ENCODE measurements at places on chromosomes 11 and 22.

DNA sequence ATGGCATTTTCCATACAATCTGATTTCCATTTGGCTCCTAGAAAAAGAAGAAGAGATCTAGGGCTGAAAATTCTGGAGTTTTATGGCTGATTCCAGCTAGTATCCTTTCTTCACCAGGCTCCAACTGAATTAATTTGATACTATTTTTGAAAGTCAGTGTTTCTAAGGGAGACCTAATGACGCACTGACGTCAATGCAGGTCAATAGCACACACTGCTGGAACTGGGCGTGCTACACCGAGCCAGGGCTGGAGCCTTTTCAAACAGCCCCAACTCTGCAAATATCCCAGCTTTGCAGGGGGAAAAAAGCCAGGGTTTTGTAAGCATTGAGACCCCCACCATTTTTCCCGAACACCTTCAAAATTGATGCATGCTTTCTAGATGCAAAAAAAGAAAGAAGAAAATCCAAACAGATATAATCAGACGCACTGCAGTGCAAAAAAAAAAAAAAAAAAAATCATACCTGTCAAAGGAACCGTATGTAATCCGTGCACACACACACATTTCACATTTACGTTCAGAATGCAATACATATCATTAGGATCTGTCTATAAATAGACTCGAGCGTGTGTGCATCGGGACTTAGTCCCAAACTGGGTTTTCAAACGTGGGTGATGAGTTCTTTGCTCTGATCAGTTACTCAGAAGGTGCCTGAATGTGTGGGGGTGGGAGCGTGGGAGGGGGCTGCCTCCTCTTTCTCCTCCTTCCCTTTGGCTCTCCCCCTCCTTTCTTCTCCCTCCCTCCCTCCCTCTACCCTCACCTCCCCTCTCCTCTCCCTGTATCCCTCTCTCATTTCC, 124.5 kb upstream of the HSD17B12 start:
- no peak for DNase-seq

GRCh38 chr11:99683933-99684332, 663.2 kb downstream of the CNTN5 start:
- DNase-seq, result no peak

- no peak for DNase-seq
Measured at GRCh38 chr22:35952576-35952975, 76.0 kb downstream of the RBFOX2 start.

- DNase-seq, result no peak
Measured at GRCh38 chr11:122173587-122173986, 57.6 kb upstream of the BLID start.

- DNase-seq, result no peak
Measured at GRCh38 chr22:24442352-24442744, 14.9 kb downstream of the ADORA2A start.

DNA sequence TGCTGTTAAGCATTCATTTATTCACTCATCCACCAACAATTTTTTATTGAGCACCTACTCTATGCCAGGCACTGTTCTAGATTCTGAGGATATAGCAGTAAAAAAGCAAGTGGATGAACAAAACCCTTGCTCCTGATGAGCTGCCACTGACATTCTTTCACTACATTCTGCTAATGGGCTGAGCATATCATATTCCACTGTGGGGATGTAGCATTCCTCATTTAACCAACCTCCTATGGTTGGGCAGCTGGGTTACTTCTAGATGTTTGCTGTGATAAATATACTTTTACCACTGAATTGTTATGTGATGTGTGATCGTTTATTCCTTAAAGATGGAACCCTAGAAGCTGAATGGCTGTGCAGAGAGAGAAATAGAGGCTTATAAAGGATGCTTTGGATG, 176.9 kb downstream of the MN1 start:
- DNase-seq, result no peak

DNA sequence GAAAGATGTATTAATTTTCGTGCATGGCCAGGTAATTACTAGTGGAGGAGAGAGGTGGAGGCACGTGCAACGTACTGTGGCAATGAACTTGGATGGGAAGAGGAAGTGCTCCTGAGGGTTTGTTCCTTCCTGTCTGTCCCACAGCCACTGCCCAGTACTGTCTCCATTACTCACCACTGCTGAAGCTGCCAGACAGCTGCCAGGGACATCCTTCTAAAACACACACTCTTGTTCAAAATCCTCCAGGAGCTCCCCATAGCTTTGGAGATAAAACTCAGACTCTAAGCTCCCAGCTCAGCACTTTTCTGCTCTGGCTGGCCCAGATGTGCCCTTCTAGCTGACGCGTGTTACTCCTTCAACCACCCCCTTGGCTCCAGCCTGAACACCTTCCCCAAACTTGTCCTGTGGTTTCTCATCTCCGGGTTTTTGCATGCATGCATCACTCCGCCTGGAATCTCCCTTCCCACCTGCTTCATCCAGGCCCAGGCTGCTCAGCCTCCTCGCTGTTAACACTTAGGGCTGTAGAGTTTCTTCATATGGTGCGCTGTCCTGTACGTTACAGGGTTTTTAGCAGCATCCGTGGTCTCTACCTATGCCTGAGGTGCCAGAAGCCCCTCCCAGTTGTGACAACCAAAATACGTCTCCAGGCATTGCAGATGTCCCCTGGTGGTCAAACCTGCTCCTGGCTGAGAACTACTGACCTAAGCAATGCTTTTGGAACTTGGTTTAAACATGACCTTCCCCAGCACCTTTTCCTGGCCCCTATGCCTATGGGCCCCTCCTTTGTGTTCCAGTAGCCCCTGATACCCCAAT, 69.5 kb downstream of the C11orf91 start:
- DNase-seq, result no peak

- no peak for DNase-seq
Measured at GRCh38 chr22:46090631-46091201, 59.6 kb upstream of the PPARA start.

- DNase-seq, result no peak
Measured at GRCh38 chr11:70200212-70200844, 2.8 kb upstream of the FADD start.

DNA sequence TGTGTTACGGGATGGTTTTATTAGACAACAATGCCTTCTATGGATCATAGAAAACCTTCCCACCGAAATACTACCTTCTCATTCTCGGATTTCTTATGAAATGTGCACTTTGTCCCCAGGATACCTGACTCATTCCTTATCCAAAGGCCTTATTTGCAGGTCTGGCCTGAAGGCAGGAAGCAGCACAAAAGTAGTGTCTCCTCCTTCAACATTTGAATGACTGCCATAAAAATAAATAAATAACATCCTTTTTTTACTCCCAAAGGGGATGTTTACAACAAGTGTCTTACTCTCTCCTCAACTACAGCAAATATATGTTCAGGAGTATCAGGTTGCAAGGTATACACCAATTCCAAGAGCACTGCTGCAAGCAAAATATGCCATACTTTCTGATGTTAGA, 41.6 kb upstream of the PAK1 start:
- no peak for DNase-seq

GRCh38 chr11:27839226-27839913, 139.1 kb upstream of the BDNF start:
- no peak for DNase-seq

GRCh38 chr11:81787584-81788049, 946.0 kb downstream of the FAM181B start:
- DNase-seq, result no peak

- no peak for DNase-seq
Measured at GRCh38 chr11:72833811-72834493, 19.7 kb downstream of the ATG16L2 start.

DNA sequence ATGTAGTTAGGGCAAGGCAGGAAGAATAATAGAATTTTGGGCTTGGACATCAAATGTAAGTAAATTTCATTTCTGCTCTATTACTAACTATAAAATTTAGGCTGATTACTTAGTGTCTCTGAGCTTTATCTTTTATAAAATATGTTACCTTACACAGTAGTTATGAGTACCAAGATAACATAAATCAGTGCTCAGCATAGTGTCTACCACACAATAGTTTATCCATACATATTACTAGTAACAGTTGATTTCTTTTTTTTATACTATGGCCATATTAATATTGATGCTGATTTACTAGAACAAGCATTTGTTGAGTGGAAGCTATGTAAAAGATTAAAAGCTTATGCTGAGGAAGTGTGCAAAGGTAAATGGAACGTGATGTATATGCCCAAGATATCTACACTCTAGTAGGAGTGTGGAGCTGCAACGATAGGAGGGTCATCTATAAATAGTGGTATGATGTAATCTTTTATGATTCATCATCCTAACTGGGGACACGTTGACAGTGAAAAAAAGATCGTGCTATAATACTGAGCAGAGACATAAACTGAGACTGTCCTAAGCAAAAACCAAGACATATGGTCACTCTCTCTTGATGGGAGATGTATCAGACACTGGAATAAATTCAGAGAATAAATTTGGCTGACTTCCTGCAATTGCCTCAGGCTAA, 8.7 kb upstream of the SLC5A12 start:
- no peak for DNase-seq

DNA sequence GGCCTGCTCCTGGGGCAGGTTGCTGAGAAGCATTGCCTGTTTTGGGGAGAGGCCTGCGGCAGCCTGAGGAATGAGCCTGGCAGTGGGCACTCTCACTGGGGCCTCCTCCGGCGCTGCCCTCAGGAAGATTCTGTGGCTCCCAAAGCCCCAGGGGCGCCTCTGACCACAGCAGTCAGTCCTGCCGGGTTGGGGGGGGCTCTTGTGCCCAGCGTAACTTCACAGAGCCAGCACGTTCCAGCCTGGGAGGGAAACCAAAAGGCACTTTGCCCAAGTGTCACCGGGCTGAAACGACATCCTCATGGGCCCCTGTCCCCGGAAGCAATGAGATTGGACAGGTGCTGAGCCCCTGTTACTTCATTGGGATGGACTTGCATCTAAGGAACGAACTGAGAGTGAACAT, 4.3 kb upstream of the LRP5 start:
- DNase-seq, result no peak

GRCh38 chr22:31193092-31193491, 19.0 kb upstream of the LIMK2 start:
- DNase-seq, result no peak
